HuH-7.5 (cell line): ENCODE measurements at places on chromosomes 4 and X.

GRCh38 chr4:13289391-13289790 lies 194.7 kb downstream of the RAB28 start:
- no peak for DNase-seq

DNA sequence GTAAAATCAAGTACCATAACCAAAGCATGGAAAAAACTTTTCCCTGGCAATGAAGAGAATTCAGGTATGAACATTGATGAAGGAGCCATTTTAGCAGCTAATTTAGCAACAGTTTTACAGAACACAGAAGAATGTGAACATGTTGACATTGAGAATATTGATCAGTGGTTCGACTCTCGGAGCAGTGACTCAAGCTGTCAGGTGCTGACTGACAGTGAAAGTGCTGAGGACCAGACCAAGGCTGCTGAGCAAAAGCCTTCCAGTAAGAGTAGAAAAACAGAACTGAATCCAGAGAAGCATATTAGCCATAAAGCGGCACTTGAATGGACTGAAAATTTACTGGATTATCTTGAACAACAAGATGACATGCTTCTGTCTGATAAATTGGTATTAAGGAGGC lies 2.8 kb downstream of the TIGD2 start:
- DNase-seq = no peak

- DNase-seq = no peak
Observed at GRCh38 chr4:7855731-7856130, 83.9 kb downstream of the AFAP1 start.

GRCh38 chr4:166400270-166400894 lies 527.3 kb downstream of the TLL1 start:
- no peak for DNase-seq

- DNase-seq = no peak
Observed at GRCh38 chrX:48992341-48992740, 9.7 kb downstream of the GRIPAP1 start.

GRCh38 chrX:101483705-101484104 lies 1.6 kb upstream of the ARMCX4 start:
- no peak for DNase-seq

GRCh38 chr4:20684852-20685763 lies 15.2 kb upstream of the PACRGL start:
- no peak for DNase-seq

DNA sequence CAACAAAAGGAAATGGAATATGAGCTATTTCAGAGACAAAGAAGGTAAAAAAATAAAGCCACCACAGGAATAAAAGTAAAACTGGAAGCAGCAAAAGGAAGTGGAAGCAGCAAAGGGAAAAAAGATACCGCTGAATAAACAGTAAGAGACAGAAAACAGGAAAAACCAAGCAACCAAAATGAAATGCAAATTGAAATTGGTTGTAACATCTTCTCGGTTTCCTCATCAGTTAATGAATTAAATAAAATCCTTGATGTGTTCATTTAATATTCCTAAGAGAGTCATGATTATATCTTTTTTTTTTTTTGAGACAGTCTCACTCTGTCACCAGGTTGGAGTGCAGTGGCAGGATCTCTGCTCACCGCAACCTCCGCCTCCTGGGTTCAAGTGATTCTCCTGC lies 132.8 kb downstream of the DLG3 start:
- DNase-seq = no peak

DNA sequence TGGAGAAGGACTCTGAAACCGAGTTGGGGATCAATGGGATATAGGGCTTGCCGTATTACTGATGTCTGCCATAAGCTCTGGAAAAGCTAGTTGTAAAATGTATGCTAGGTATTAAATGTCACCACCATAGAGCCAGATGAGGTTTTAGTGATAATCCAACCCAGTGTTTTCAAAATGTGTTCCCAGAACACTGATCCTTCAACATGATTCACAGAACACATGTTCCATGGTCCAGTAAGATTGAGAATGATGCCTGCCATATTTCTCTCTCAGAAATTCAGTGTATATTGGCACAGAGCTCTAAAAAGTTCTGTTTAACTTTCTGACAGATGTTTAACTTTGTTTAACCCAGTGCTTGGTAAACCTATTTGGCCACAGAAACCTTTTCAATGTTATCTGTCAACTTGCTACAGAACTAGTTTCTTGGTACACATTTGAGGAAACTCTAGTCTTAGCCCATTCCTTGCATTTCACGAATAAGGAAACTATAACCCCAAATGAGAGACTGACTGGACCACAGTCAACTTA lies 160.2 kb downstream of the PALLD start:
- no peak for DNase-seq

DNA sequence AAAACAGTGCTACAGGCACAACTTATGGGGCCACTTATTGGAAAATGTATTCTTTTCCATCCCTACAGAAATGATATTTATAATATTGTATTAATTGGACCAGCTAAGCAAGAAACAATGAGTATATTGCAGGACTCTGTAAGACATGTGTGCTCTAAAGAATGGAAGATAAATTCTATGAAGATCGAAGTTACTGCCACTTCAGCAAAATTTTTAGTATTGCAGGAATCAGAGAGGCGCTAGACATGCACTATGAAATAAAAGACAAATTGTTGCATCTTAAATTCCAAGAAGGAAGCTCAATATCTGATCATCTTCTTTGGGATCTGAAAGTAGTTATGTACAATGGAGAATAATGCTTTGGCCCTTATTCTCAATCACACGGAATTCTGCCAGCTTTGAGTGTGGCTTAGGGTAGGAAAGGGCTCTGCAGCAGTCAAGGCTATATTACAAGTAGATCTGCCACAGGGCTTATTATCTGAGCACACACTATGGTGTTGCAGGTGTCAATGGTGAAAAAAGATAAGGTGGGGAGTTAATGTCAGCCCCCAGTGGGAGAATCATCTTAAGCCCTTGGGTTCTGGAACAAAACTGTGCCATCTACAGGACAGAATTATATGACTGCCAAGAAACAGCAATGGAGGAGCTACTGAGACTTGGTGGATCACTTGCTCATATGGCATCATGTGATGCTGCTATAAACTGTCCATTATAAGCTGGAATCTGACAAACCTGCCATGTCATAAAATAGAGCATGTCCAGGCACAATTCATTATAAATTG lies 334.0 kb upstream of the NDST3 start:
- DNase-seq = no peak

DNA sequence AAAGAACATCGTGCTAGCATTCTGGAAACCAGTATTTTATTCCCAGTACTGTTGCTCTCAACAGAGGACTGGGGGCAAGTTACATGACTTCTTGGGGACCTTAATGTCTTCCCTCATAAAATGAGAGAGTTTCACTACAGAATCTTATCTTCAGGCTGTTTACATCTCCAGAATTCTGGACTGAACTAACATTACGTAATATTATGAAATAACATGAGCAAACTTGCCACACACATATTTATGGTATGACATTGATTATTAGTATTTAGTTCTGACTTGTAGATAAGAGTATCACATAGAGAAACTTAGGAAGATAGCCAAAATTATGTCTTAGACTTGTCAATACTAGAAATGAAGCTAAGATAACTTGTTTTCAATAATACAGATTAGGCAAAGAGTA lies 68.0 kb downstream of the NFKB1 start:
- no peak for DNase-seq

DNA sequence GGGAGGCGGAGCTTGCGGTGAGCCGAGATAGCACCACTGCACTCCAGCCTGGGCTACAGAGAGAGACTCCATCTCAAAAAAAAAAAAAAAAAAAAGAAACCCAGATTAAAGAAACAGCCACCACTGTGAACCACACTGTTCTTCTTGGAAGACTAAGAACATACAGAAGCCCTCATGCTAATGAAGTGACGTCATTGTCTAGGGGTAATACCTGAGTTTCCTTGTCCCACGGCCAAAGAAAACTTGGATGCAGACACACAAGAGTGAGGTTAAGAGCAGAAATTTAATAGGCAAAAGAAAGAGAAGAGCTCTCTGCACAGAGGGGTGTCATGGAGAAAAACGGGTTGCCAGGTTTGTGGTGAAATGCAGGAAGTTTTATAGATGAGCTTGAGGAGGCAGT lies 691.6 kb downstream of the NLGN4X start:
- no peak for DNase-seq

DNA sequence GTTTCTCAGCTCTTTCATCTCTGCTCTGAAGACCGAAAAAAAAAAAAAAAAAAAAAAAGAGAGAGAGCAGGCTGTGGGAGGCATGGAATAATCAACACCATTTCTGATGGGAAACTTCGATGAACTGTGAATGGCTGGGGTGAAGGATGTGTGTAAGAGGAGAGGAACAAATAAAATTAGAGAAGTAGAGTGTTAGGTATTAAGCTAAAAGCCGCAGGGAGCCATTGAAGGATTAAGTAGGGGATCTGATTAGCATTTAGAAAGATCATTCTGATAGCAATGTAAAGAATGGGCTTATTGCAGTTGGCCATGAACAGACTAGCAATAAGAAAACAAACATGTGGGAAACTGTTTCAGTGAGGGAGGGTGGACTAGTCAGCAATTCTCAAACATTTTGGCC lies 33.6 kb upstream of the JADE1 start:
- no peak for DNase-seq

DNA sequence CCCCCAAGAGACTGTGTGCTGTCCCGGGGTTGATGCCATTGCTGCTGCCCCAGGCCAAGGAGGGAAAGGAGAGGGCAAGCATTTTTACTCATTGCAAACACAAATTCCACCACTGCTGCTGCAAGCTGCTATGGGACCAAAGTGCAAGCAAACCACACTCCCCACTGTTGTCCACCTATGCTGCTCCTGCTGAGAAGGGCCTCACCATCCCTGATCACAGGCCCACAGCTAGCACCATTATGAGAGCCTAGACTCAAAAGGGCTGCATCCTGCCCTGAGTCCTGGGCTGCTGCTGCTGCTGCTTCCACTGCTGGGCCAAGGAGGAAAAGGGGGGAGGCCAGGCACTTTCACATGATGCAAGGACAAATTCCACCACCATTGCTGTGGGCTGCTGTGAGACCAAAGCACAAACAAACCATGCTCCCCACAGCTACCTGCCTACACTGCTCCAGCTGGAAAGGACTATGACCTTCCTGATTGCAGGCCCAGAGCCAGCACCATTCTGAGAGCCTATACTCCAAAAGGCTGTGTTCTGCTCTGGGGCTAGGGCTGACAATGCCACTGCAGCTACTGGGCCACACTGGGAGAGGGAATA lies 218.2 kb upstream of the ZCCHC13 start:
- no peak for DNase-seq

DNA sequence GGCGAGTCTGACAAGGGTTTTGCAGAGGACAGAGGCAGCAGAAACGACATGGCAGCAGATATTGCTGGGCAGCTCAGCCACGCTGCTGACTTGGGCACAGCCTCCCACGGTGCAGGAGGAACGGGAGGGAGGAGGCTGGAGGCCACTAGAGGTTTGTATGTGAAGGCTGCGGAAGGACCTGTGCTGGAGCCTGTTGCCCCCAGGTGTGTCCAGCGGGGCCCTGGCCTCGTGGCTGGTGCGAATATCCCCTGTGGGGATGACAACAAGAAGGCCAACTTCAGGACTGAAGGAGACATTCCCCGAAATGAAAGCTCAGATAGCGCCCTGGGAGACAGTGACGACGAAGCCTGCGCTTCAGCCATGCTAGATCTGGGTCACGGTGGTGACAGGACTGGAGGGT lies 100.2 kb downstream of the FNIP2 start:
- DNase-seq = no peak

DNA sequence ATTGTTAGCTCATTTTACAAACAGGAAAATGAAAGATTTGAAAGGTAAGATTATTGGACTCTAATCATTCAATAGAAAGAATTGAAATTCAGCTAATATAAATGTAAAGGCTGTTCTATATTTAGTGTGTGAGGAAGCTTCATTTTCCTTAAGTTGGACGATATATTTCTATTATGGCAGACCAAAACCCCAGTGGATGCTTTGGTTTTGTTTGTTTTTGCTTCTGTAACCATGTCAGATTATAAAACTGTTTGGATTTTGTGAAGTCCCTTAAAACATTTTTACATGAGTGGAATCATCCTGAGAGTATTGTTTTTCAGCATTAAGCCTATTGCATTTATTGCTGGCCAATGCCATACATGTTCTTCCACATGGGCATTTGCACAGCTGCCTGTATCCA lies 110.2 kb upstream of the ENPEP start:
- DNase-seq = no peak

DNA sequence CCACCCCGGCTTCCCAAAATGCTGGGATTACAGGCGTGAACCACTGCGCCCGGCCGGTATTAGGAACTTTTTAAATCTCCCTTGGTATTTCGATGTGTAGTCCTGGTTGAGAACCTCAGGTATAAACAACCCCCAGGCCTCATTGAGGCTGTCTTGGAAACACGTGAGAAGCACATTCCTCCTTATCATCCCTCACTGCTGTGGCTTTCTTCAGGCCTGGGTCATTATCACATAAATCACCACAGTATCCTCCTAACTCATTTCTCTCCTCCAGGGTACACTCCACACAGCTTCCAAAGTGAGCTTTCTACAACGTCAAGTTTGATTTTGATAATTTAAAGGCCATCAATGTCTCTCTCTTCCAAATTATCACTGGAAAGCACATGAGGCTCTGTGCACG lies 198.2 kb downstream of the DCHS2 start:
- DNase-seq = no peak

- DNase-seq = no peak
Observed at GRCh38 chr4:173534434-173534833, 4.4 kb upstream of the HAND2 start.

- no peak for DNase-seq
Observed at GRCh38 chr4:37735578-37735977, 49.4 kb upstream of the RELL1 start.

GRCh38 chrX:32871636-32872035 lies 339.7 kb downstream of the DMD start:
- DNase-seq = no peak

GRCh38 chr4:174522183-174523024 lies at the start of gene HPGD:
TSS of gene HPGD (minus strand) at chr4:174522488. CDS start at chr4:174522451, 37 bp downstream.
- peak; percentile 32 for DNase-seq
